ENCODE measurements at places on chromosomes 7 and 10.

DNA sequence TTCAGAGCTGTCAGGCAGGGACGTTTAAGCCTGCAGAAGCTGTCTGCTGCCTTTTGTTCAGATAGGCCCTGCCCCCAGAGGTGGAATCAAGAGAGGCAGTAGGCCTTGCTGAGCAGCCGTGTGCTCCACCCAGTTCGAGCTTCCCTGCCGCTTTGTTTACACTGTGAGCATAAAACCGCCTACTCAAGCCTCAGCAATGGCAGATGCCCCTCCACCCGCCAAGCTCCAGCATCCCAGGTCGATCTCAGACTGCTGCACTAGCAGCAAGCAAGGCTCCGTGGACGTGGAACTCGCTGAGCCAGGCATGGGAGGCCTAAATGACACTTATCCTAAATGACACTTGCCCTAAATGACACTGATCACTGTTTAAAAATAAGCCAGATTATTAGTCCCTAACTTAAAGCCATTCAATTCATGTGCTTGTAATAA, 6.8 kb upstream of the ASB15 start:
- no peak for DNase-seq

- no peak for DNase-seq
These were observed 300.0 kb upstream of the C7orf33 start for GRCh38 chr7:148290538-148290937.

- DNase-seq: no peak
These were observed 40.6 kb upstream of the HBP1 start for GRCh38 chr7:107128217-107128616.

GRCh38 chr7:151045262-151045661, 3.1 kb upstream of the ASIC3 start:
- no peak for DNase-seq

GRCh38 chr7:50411332-50411731, 38.8 kb downstream of the FIGNL1 start:
- DNase-seq: no peak

DNA sequence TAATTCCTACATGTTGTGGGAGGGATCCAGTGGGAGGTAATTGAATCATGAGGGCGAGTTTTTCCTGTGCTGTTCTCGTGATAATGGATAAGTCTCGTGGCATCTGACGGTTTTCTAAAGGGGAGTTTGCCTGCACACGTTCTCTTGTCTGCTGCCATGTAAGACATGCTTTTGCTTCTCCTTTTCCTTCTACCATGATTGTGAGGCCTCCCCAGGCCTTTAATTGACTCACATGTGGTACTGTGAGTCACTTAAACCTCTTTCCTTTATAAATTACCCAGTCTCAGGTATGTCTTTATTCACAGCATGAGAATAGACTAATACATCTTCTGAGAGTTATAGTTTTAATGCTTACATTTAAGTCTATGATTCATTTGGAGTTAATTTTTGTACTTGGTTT, 22.6 kb upstream of the CPN1 start:
- DNase-seq: no peak

- no peak for DNase-seq
These were observed 18.4 kb downstream of the LRRC27 start for GRCh38 chr10:132350391-132350790.

GRCh38 chr10:122847782-122848604, 2.3 kb upstream of the CUZD1 start:
- no peak for DNase-seq

DNA sequence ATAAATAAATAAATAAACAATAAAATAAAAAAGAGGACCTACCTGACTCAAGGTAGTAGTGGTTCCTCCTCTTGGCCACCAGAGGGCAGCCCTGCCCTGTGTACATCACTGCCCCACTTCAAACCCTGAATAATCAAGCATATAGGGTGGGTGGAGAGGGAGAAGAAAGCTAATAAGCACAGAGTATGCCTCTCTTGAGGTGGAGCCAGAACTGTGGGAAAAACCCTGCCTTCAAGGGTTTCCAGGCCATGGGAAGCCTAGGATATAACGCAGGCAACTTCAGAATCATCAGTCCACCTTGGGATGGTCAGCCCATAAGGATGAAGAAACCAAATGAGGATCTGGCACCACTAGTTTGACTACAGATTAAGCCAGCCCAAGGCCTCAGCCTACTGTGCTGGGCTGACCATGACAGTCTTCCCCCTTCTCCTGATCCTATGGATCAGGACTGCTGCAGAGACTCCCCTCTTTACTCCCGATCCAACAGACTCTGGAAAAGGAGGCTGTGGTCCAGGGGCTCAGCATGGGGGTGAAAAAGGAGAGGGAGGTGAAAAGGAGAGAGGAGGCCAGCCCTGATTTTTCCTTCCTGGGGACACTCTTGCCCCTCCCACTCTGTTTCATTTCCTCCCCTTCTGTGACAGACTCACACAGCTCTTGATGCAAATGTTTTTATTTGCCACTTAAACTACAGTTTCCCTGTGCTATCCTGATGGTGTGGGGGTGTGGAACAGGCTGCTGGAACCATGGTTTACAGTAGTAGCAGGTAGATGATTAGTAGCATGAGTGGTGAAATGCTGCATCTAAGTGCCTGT, 10.1 kb downstream of the AVPI1 start:
- DNase-seq: peak; percentile 65

GRCh38 chr7:70210200-70210935, 612.1 kb downstream of the AUTS2 start:
- no peak for DNase-seq

DNA sequence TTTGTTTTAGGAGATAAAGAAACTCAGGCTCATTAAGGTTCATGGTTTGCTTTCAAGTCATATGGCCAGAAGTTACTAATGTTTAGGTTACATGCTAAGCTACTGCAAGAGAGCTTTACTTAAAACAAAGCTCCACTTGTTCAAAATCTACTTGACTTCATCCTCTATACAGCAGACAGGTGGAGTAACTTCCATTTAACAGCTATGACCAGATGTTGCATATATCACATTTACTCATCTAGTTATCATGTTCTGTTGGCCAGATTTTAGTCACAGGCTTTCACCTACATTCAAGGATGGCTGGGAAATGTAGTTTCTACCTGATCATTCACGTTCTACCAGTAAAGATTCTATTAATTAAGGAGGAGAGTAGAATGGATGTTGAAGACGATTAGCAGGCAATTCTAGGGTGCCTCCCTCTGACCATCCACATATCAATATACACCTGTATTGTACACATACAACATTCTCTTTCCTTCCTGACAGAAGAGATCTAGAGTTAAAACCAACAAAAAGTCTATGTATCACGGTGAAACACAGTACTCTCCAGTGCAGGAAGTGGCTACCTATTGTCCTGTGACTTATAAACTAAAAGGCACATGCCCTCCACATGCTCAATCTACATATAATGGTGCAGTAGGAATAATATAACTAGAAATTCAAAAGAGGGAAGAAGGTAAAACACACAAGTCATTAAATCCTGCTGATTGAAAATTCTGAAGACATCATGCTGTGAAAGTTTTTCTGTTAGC, 488.0 kb downstream of the MDFIC start:
- no peak for DNase-seq

- peak; percentile 30 for DNase-seq
These were observed 65.7 kb downstream of the VWA2 start for GRCh38 chr10:114304571-114305421.

DNA sequence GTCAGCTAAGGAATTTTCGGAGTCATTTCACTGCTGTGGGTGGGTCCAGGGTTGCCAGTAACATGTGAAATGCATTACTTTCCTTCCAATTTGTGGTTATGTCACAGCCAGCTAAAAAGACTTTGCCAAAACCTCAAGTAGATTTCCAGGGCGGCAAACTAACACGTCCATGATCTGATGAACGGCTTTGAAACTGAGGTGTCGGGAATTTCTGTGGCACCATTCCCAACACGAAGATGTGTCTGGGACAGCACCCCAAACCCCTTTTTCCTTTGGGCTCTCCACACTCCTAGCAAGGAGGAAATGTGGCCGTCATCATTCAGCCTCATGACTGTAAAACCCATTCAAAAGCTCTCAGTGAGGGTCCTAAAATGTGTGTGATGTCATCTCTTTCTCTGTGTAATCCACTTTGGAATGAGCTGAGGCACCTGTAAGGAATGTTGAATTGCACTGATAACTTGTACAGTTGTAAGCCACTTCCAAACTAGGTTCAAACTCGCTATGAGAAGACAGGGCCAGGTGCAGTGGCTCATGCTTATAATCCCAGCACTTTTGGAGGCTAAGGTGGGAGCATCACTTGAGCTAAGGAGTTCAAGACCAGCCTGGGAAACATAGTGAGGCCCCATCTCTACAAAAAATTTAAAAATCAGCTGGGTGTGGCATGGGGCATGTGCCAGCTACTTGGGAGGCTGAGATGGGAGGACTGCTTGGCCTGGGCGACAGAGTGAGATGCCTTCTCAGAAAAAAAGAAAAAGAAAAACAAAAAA, 146.1 kb upstream of the FRMD4A start:
- DNase-seq: no peak

GRCh38 chr10:63707254-63707910, 186.2 kb downstream of the REEP3 start:
- DNase-seq: peak; percentile 86

All from SK-MEL-5 (cell line).